ENCODE measurements at places on chromosomes 11 and 22.
A peak's percentile ranks its signal among the peaks of the same experiment; 100 is the strongest.

DNA sequence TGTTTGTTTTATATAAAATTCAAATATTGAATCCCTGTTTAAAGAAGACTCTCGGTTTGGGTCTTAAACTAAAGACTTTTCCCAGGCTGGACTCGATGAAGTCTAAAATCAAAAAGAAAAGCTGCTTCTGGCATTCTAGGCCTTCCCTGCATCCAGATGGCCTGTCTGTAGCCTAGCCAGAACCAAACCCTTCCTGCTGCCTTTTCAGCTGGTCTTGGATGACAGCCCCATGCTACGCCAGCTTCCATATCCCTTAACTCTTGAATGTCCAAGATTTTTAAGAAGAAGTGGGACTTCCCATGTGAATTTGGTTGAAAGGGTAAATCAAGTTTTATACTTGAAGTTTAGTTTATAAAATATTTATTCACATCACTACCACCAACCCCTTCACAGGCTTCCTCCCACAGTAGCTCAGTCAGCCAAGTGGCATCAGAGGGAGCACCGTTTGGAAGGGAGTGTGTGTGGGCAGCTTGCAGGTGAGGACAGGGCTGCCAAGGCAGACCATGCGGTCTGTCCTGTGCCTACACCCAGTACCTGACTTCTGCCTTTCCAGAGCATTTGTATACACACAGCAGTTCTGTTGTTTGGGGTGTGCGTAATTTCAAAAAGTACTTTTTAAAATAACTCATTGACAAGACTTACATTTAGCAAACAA, 18.2 kb upstream of the PSMA1 start:
- H3K4me3 ChIP-seq, result no peak overlapping the region
- no peaks in the 10 kb centered on the region for H3K36me3 ChIP-seq
- no peak for DNase-seq
- H3K27ac ChIP-seq, result no peak overlapping the region

DNA sequence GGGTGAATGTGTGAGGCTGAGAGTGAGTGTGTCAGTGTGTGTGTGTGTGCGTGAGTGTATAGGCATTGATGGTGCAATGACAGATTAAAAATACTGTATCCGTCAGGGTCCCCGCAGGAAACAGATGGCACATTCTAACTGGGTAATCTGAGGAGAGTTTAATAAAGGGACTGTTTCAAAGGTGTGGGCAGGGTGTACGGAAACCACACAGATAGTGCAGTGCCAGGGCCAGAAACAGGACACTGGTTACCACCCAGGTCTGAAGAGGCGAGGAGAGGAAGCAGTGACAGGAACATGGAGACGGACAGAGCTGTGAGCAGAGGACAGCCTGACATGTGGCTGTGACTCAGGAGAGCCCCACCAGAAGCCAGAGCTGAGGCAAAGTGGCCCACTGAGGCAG, 16.5 kb downstream of the P2RX3 start:
- no peak overlapping the region for H3K27ac ChIP-seq
- H3K4me3 ChIP-seq, result no peak overlapping the region
- peaks cover 5% of the 10 kb centered on the region for H3K4me1 ChIP-seq
- no peak for DNase-seq
- H3K36me3 ChIP-seq, result no peaks in the 10 kb centered on the region

- no peaks in the 10 kb centered on the region for H3K4me1 ChIP-seq
- DNase-seq, result no peak
- H3K27me3 ChIP-seq, result peaks cover 4% of the 10 kb centered on the region
- no peaks in the 10 kb centered on the region for H3K36me3 ChIP-seq
- H3K4me3 ChIP-seq, result no peak overlapping the region
- H3K27ac ChIP-seq, result no peak overlapping the region
These were observed 101.2 kb upstream of the TIMP3 start for GRCh38 chr22:32700191-32700882.

DNA sequence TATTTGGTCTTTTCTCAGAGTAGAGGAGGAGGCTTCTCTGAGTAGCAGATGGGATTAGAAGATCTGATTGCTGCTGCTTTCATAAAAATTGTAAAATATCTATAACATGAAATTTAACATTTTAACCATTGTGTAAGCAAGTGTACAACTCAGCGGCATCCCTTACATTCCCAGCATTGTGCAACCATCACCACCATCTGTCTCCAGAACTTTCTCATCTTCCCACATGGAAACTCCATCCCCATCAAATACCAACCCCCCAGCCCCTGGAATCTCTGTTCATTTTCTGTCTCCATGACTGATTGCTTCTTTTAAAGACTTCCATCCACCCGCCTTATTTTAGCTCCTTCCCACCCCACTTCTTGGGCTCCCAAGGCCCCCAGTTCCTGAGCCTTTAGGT, 32.3 kb downstream of the MRGPRD start:
- no peaks in the 10 kb centered on the region for H3K27me3 ChIP-seq
- no peak overlapping the region for H3K4me3 ChIP-seq
- no peaks in the 10 kb centered on the region for H3K4me1 ChIP-seq

- H3K36me3 ChIP-seq, result no peaks in the 10 kb centered on the region
- H3K27ac ChIP-seq, result no peak overlapping the region
- H3K4me3 ChIP-seq, result no peak overlapping the region
- H3K27me3 ChIP-seq, result no peaks in the 10 kb centered on the region
- DNase-seq, result no peak
These were observed 80.5 kb downstream of the TEAD1 start for GRCh38 chr11:12754582-12755234.

DNA sequence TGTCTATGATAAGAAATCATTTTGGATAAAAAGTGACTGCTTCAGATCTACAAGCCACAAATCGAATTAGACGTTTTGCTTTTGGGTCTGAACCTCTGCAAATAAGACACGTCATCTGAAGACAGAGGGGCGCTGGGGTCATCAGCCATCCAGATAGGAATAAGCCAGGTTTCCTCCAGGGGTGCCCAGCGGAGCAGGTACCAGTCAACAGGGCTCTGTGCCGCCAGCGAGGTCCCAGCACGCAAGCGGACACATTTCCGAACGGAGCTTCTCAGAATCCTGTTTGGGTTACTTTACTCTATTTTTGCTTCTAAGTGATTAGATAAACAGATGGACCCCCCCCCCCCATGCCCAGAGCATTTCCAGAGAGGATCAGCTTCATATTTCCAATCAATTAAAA, 873.8 kb downstream of the BRD1 start:
- peaks cover 2% of the 10 kb centered on the region for H3K27me3 ChIP-seq
- no peak overlapping the region for H3K27ac ChIP-seq
- no peak for DNase-seq
- H3K4me1 ChIP-seq, result no peaks in the 10 kb centered on the region
- no peaks in the 10 kb centered on the region for H3K36me3 ChIP-seq

DNA sequence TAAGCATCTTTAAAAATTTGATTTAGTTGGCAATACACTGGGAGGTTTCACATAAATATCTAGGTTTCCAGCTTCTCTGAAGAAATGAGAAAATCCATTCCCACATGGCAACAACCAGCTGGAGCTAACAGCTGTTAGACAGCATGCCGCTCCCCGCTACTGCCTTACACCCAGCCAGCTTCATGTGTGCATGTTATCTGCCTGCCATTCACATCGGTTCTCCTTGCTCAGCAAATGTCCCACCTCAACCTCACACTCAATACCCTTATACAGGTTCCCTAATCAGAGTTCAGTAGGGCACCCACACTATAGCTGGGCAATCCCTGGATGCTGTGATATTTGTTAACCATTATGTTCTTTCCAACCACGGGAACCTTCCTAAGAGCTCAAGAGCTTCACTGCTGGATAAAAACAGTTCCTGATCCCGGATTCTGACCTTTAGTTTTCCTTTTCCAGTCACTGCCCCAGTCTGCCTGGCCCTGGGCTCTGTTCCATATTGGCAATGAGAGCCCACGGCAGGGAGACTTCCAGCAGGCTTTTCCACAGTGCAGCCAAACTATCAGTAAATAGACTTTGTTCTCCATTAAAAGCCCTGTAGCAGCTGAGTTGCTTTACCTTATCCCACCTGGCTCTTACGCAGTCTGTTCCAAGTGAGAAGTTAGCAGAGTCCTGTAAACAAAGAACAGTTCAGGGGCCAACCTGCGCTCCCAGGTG, 8.6 kb downstream of the RPUSD4 start:
- H3K36me3 ChIP-seq, result peaks cover 82% of the 10 kb centered on the region
- no peaks in the 10 kb centered on the region for H3K27me3 ChIP-seq
- H3K4me1 ChIP-seq, result no peaks in the 10 kb centered on the region

- H3K4me3 ChIP-seq, result no peak overlapping the region
- no peak for DNase-seq
- peaks cover 3% of the 10 kb centered on the region for H3K4me1 ChIP-seq
- H3K27me3 ChIP-seq, result no peaks in the 10 kb centered on the region
These were observed 43.9 kb upstream of the LMO2 start for GRCh38 chr11:33935461-33936456.

DNA sequence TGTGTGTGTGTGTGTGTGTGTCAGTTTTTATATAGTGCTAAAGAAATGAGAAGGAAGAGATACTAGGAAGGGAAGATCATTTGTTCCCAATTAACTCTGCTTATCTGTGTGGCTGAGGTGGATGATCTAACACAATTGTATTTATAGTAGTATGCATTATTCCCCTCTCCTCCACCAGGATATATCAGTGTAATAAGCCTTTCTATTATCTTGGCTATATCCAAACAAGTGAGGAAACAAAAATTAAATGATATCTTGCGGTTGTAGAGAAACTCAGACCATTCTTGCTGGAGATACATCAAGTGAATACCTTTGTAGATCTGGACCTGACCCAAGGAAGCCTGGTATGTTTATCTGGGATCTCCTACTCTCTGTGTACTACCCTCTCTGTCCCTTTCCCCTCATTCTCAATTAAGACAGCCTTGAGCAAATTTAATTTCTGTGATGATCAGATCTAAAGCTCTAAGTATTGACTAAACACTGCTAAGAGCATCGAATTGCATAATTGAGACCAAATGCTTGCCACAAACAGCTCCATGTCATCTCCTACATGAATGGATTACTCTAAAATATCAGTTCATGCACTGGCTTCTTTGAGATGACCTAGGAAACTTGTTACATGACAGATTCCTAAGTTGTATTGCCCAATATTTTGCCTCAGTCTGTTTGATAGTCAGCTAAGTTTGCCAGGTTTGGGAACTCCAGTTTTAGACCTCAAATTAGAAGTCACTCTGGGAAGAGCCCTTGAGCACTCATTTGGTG, 185.3 kb upstream of the CTSC start:
- H3K4me3 ChIP-seq, result no peak overlapping the region
- no peaks in the 10 kb centered on the region for H3K4me1 ChIP-seq
- no peak overlapping the region for H3K27ac ChIP-seq
- DNase-seq, result no peak
- no peaks in the 10 kb centered on the region for H3K27me3 ChIP-seq

DNA sequence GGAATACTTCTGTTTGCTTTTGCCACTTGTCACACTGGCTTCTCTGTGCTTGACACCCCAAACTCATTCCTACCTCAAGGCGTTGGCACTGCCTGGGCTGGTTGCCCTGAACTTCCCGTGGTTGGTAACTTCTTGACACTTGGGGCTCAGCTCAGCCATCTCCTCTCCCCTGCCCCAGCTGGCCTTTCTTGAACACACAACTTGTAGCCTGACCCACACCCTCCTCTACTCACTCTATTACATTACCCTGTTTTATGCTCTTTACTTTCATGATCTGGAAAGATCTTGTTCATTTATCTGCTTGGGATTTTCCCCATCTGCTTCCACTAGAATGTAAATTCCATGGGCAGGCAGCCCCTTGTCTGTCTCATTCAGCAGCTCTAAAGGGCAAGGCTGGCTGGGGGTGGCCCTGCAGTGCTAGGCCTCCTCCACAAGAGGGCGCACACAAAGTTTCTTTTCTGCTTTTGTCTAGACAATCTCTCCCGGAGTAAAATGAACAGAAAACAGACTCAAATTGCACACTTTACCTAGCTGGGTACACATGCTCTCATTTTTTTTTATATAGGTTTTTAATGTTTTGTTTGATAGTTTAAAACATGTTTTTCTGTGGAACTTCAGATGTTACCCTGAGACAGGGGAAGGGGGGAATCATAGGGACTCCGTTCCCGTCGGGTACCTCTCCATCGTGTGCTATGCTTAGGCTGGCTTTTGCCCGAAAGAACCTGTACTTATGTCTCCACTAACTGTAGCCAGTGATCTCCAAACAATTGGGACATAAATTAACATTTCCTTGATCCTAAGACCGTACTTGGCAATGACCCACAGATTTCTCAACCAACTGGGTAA, 16.4 kb upstream of the MRGPRX2 start:
- DNase-seq, result peak; percentile 29
- H3K4me3 ChIP-seq, result no peak overlapping the region
- no peak overlapping the region for H3K27ac ChIP-seq
- H3K4me1 ChIP-seq, result no peaks in the 10 kb centered on the region

DNA sequence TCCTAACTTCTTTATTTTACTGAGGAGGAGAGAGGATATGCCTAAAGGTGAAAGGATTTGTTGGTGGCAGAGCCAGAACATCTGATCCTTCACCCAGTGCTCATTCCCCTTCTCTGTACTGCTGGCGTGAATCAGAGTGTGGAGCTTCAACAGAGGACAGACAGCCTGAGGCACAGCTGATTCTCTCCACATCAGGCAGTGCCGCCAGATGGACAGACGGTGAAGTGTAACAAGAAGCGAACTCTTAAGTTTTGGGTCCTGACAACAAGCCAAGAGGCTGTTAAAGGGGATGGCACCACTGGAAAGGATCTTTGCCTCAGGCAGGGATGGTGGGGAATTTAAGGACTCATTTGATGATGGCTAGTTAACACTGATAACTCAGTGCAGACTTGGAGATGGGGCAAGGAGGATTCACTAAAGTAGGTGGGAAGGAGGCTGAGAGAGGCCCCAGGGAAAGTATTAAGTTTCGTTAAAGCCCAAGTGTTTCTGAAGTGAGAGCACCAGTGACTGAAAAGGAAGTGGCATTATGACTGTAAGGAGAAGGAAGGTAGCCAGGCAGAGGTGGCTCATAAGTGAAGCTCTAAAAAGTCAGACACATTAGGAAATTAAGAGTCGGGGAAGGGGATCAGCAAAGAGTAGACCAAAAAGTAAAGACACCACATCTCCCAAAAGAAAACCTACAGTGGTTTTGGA, 81.3 kb downstream of the CLPB start:
- H3K27me3 ChIP-seq, result no peaks in the 10 kb centered on the region
- H3K27ac ChIP-seq, result no peak overlapping the region
- peaks cover 6% of the 10 kb centered on the region for H3K36me3 ChIP-seq
- no peak overlapping the region for H3K4me3 ChIP-seq
- no peak for DNase-seq

DNA sequence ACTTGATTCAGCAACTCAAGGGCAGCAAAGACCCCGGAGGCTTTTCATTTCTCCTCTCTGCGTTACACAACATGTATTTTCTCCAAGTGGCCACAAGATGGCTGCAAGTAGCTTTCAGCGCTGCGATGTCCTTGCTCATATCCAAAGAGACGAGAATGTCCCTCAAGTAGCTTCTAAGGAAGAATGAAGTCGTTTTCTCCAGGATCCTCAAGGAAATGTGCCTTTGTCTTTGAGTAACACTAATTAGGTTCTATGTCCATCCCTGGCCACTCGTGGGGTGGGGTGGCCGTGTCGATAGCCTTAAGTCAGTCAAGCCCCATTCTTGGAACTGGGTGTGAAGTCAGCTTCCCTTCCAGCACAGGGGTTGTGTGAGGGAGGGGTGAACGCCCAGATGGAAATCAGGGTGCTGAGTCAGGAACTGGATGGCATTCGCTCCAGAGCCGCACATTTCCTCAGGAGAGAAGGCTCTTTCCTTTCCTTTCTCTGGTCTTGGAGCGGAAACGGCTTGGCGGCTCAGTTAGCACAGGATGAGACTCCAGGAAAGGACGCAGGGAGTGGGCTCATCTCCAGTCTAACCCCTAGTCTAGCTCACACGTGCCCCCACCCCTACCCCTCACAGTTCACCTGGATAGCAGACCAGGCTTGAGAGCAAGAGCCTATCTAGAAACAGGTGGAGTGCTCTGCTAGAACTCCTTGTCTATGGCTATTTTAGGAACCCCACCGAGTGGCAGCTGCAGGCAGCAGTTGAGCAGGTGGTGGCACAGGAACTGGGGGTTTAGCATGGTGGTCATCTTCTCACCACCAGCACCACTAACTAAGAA, 44.3 kb downstream of the NNMT start:
- H3K36me3 ChIP-seq, result no peaks in the 10 kb centered on the region
- H3K4me1 ChIP-seq, result peaks cover 9% of the 10 kb centered on the region
- peak; percentile 8 for DNase-seq
- H3K4me3 ChIP-seq, result peak overlapping the region; percentile 40
- H3K27ac ChIP-seq, result no peak overlapping the region
- no peaks in the 10 kb centered on the region for H3K27me3 ChIP-seq
